ENCODE measurements at places on chromosomes 1 and 21.

DNA sequence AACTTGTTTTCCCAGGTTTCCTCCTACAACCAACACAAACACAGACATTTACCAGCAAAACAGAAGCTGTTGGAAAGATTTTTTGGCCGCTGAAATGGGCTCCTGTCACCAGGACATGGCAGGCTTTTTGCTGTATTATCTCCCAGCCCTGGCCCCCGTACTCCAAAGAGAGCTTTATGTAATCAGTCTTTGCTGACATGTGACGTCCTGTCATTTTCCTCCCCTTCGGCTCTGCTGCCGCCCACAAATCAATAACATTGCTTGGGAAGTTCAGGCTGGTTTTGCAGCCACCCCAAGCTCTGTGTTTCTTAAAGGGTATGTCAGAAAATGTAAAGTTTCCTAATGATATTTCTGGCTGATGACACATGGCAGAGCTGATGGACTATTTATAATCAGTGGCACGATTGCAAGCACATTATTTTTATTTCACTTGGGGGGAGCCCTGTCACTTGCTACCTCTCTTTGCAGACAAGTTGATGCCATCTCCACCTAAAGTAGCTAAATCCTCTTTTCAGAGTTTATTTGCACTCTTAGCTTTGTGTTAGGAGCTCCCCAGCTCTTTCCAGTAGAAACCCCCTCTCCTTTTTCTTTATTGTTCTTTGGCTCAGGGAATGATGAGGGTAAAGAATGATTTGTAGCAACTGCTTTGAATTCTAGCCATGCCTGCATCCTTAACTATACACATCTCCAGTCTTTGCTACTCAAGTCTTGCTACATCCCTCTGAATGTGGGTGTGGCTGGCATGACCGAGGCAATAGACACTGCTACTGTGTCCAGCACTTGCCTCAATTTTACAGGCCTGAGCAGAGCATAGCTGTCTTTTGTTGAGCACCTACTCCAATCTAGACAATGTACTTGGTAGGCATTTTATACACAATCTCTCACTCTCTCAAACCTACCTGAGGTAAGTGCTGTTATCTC is 67.3 kb downstream of the ELAVL4 start:
- DNase-seq, result no peak

DNA sequence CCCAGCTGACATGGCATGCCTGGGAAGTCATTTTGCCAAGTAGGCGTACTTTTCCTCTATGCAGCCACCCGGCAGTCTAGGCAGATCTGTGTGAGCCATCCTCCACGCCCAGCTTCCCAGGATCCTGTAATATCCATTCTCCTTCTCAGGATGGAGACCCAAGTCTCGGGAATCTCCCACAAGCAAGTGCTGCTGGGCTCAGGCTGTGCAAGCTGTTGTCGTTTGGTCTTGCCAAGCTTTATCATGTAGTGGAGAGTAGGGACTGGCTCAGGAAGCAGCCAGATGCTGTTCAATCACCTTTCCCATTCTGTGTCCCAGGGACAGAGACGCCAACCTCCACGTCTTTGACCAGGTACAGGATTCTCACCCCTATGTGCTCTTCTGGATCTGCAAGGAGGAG is 191.1 kb upstream of the TMEM51 start:
- DNase-seq, result no peak

DNA sequence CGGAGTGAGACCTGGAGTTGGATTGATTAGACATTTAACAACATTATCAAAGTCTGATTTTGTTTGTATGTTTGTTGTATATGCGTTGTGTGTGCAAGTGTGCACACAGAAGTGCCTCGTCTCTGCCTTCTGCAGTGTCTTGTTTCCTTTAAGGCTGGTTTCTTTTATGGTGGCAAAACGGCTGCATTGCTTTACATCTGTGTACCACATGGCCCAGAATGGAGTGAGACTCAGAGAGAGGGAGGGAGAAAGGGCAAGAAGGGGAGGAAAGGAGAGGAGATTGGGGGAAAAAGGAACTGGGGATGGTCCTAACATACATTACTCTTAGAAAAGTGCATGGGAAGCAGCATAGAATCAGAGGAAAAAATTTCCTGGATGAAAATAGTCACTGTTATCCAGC is 99.7 kb upstream of the WLS start:
- no peak for DNase-seq

DNA sequence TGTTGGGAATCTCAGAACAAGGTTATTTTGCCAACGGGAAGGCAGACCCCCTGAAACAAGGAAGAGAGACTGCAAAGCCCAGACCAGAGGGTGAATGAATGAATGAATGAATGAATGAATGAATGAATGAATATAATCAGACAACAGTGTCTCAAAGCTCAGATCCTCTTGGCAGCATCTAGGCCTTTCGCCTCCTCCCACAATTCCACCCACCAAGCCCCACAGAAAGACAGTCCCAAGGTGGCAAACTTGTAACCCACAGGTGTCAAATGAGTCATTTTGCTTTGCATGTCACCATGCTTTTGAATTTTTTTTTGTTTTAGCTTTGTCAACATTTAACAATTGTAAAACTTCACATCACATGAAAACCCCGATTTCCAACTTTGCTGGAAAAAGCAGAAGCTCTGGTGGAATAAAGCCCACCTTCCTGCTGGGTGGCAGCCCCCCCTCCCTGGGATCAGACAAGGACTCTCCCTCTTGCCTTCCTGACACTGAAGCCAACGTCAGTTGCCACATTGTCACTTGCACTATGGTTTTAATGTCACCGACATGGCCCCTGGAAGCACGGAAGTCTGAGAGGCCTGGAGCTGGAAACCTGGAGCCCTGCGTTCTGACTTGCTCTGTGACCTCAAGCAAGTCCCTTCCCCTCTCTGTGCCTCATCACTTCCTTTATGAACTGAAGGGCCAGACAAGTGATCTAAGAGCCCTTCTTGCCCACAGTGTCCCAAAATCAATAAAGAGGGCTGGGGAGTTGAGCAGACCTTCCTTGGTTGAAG is 134.6 kb upstream of the RUNX3 start:
- DNase-seq, result peak; percentile 50

Data from CD4-positive, alpha-beta T cell treated with Interleukin-12 subunit alpha and Interleukin-12 subunit beta, for 1 hour (primary cell).